ENCODE measurements at places on chromosomes 12 and 14. TPM values are rescaled to one million over a fixed set of nuclear protein-coding genes. Genes with fewer than 3 reads are reported as not detected.

Gene BICDL1
- 25.7 TPM for total RNA-seq

Gene GALNT9
- total RNA-seq, result 0.54 TPM

Gene POTEG
- total RNA-seq, result not detected

Gene DPF3
- total RNA-seq, result 9.6 TPM

Gene TSPAN11
- not detected for total RNA-seq

Gene KCNA5
- total RNA-seq, result not detected

Gene TMEM179
- not detected for total RNA-seq

Gene HOXC13
- not detected for total RNA-seq

Gene KRT4
- not detected for total RNA-seq

Gene CCDC197
- total RNA-seq, result not detected

Gene CCDC91
- total RNA-seq, result 30.9 TPM

- no peaks in the 10 kb centered on the region for H3K36me3 ChIP-seq
- H3K4me3 ChIP-seq, result no peak overlapping the region
- H3K27ac ChIP-seq, result no peak overlapping the region
- DNase-seq, result no peak
Measured at GRCh38 chr14:31219169-31219568, 11.6 kb upstream of the HECTD1 start.

GRCh38 chr12:11645391-11645790 lies 4.1 kb upstream of the ETV6 start:
- H3K4me3 ChIP-seq, result no peak overlapping the region
- no peak for DNase-seq
- no peaks in the 10 kb centered on the region for H3K27me3 ChIP-seq
- no peaks in the 10 kb centered on the region for H3K4me1 ChIP-seq

DNA sequence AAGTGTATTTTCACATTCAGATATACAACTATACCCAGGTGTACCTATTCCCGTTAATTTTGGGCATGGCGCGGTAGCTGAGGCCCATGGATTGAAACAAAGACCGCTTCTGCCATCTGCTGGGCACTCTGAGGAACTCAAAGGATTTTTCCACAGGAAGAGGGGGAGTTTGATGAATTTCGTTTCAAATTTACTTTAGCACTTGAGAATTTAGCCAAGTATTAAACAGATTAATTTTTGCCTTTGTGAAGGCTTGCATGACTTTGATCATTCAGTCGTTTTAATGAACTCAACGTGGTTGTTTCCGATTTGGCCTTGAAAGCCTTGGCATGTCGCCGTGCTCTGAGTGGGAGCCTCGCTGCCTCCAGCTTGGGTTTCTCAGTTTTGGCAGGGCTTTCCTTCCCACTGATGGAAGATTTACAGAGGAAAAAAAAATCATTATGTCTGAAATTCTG lies 153.2 kb upstream of the DDHD1 start:
- H3K36me3 ChIP-seq, result no peaks in the 10 kb centered on the region
- H3K27ac ChIP-seq, result no peak overlapping the region
- no peaks in the 10 kb centered on the region for H3K4me1 ChIP-seq
- H3K27me3 ChIP-seq, result peaks cover 29% of the 10 kb centered on the region

GRCh38 chr14:42222924-42223471 lies 616.3 kb downstream of the LRFN5 start:
- no peaks in the 10 kb centered on the region for H3K27me3 ChIP-seq
- H3K36me3 ChIP-seq, result no peaks in the 10 kb centered on the region
- no peak overlapping the region for H3K27ac ChIP-seq
- DNase-seq, result no peak

DNA sequence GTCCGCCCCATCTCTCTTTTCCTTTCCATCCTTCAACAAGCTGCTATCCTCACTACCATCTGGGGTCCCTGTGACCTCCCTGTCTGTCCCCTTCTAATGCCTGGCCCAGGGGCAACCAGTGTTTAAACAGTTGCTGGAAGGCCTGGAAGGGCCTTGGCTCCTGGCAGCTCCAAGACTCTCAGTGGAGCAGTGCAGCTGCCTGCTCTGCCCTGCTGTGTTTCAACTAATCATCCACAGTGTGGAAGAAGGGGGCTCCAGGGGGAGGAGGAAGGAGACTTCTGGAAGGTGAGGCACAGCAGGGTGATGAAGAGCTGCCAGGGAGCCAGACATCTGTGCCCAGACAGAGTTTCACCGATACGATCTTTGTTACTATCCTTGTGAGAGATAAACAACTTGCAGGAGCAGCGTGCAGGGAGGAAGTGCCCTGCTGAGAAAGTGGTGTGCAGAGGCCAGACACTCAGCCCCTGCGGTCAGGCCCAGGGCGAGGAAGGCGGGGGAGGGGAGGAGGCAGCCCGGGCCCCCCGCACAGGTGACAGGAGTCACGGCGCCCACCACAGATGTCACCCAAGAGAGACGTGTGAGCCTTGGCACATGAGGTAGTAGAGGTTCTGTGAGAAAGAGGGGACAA lies 1061.8 kb downstream of the BCL11B start:
- DNase-seq, result no peak
- H3K36me3 ChIP-seq, result no peaks in the 10 kb centered on the region
- no peaks in the 10 kb centered on the region for H3K4me1 ChIP-seq
- H3K4me3 ChIP-seq, result no peak overlapping the region

GRCh38 chr14:85205875-85206274 lies 324.1 kb upstream of the FLRT2 start:
- no peaks in the 10 kb centered on the region for H3K36me3 ChIP-seq
- no peak for DNase-seq
- H3K4me3 ChIP-seq, result no peak overlapping the region
- no peaks in the 10 kb centered on the region for H3K27me3 ChIP-seq
- no peak overlapping the region for H3K27ac ChIP-seq
- H3K4me1 ChIP-seq, result no peaks in the 10 kb centered on the region

DNA sequence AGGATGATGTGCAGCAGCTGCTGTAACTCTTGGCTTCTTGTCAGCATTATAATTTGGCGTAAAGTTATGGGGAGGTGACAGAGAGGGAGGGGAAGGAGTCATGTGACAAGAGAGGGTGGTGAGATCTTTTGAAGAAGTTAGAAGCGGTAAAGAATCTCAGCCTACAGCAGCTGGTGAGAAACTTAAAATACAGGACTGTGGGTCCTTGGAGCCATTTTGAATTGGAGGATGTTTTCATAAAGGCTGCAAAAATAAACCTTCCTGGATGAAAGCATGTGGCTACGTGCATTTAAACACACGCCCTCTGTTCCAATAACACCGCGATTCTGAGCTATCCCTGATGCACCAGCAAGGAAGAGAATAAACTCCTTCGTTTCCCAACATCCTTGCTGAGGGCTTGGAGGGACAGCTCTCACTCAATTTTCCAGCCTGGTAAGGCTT lies 133.7 kb downstream of the TMEM30B start:
- H3K27ac ChIP-seq, result peak overlapping the region; percentile 88
- peaks cover 25% of the 10 kb centered on the region for H3K36me3 ChIP-seq
- no peak overlapping the region for H3K4me3 ChIP-seq
- no peaks in the 10 kb centered on the region for H3K27me3 ChIP-seq
- H3K4me1 ChIP-seq, result peaks cover 48% of the 10 kb centered on the region
- DNase-seq, result no peak

DNA sequence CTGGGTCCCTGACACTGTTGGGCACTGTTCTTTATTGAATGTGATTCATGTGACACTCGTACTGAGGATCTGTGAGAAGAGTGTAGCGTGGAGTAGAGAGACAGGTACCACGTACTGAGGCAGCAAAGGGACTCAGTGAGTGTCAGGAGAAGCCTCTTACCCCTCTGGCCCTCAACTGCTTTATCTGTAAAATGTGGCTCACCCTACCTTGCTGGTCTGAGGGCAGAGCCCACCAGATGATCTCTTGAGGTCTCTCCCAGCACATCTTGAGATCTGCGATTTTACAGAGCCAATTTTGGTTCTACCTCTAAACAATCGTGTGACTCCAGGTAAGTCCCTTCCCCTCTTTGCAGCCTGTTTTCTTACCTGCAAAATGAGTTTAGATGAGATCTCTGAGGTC lies 3.1 kb downstream of the CEBPE start:
- no peak overlapping the region for H3K4me3 ChIP-seq
- no peaks in the 10 kb centered on the region for H3K36me3 ChIP-seq
- no peak for DNase-seq
- H3K27me3 ChIP-seq, result peaks cover 5% of the 10 kb centered on the region
- no peak overlapping the region for H3K27ac ChIP-seq

- H3K27me3 ChIP-seq, result no peaks in the 10 kb centered on the region
- no peaks in the 10 kb centered on the region for H3K4me1 ChIP-seq
- no peaks in the 10 kb centered on the region for H3K36me3 ChIP-seq
- no peak overlapping the region for H3K27ac ChIP-seq
- H3K4me3 ChIP-seq, result no peak overlapping the region
Measured at GRCh38 chr12:130031571-130032189, 127.9 kb upstream of the TMEM132D start.

DNA sequence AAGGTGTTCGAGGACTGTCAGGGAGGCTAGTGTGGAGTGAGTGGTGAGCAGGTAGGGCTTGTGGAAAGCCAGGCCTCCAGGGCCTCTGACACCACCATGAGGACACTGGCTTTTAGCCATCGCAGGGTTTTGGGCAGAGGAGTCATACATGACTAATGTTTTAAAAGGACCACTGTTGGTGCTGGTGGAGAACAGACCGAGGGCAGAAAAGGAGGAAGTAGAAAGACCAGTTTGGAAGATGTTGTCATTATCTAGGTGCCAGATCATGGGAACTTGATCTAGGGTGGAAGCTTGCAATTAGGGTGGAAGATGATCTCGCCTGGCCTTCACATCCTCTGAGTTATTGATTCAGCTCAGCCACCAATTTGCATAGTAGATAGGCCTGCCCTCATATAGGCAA lies 144.2 kb downstream of the C12orf75 start:
- no peaks in the 10 kb centered on the region for H3K36me3 ChIP-seq
- no peaks in the 10 kb centered on the region for H3K27me3 ChIP-seq
- peaks cover 3% of the 10 kb centered on the region for H3K4me1 ChIP-seq

DNA sequence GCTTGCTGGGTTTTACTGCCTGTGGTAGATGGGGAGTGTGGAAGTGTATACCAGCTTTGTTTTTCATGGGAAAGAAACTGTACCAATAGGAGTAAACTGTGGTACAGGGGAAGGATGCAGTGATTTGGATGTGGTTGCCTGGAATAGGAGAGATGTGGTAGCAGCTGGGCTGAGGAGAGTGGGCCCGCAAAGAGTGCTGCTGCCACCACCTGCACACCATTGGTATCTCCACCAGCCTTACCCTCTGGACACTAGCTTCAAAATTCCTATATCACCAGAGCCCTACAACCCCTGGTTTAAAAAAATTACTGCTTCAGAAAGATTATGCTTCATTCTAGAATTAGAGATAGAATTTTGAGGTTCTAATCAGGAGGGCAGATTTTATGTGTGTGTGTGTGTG lies 53.6 kb downstream of the AKAP6 start:
- peak; percentile 61 for DNase-seq
- no peak overlapping the region for H3K27ac ChIP-seq
- H3K27me3 ChIP-seq, result no peaks in the 10 kb centered on the region
- H3K4me1 ChIP-seq, result peaks cover 45% of the 10 kb centered on the region
- H3K4me3 ChIP-seq, result no peak overlapping the region
- H3K36me3 ChIP-seq, result no peaks in the 10 kb centered on the region

DNA sequence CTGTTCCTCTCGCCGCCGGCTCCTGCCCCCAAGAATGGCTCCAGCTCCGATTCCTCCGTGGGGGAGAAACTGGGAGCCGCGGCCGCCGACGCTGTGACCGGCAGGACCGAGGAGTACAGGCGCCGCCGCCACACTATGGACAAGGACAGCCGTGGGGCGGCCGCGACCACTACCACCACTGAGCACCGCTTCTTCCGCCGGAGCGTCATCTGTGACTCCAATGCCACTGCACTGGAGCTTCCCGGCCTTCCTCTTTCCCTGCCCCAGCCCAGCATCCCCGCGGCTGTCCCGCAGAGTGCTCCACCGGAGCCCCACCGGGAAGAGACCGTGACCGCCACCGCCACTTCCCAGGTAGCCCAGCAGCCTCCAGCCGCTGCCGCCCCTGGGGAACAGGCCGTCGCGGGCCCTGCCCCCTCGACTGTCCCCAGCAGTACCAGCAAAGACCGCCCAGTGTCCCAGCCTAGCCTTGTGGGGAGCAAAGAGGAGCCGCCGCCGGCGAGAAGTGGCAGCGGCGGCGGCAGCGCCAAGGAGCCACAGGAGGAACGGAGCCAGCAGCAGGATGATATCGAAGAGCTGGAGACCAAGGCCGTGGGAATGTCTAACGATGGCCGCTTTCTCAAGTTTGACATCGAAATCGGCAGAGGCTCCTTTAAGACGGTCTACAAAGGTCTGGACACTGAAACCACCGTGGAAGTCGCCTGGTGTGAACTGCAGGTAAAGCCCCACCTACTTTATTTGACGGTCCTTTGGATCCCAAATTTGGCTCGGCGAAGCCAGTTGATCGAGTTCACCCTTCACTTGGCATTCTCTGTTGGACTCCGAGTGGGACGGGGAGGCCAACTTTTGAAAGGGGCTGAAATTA lies 1.5 kb downstream of the WNK1 start:
- no peak overlapping the region for H3K4me3 ChIP-seq
- H3K36me3 ChIP-seq, result peaks cover 13% of the 10 kb centered on the region
- H3K27me3 ChIP-seq, result no peaks in the 10 kb centered on the region
- peaks cover 17% of the 10 kb centered on the region for H3K4me1 ChIP-seq
- DNase-seq, result peak; percentile 67
- H3K27ac ChIP-seq, result peak overlapping the region; percentile 88

- DNase-seq, result no peak
- no peak overlapping the region for H3K4me3 ChIP-seq
- peaks cover 46% of the 10 kb centered on the region for H3K4me1 ChIP-seq
- no peak overlapping the region for H3K27ac ChIP-seq
Measured at GRCh38 chr12:92596383-92596782, 106.4 kb upstream of the PLEKHG7 start.

DNA sequence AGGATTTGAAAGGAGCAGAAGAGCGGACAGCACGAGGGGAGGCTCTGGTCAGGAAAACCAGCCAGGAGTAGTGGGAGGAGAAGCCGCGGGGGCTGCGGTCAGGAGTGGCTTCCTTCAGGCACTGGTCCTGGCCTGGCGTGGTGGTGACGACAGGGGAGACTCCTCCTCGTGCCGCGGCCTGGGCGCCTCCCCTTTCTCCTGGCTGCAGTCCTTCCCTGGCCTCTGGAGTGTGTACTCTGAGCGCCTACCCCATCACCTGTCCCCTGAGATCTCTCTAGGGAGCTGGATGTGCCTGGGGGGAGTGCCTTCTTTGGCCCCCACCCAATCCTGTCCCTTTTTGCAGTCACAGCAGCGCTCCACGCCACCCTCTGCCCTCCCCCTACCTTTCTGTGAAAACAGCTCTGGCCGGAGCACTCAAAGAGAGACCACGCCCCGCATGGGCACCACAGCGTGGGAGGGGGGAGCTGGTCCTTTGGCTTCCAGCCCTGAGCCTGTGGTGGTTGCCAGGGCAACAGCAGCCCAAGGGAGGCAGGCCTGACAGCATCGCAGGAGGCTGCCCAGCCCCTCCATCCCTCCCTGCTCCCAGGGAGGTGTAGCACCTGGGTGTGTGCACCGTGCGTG lies 125.9 kb downstream of the CALM1 start:
- no peaks in the 10 kb centered on the region for H3K36me3 ChIP-seq
- DNase-seq, result peak; percentile 31
- no peaks in the 10 kb centered on the region for H3K27me3 ChIP-seq
- no peak overlapping the region for H3K4me3 ChIP-seq
- peak overlapping the region; percentile 23 for H3K27ac ChIP-seq

GRCh38 chr12:24252602-24253001 lies 303.1 kb upstream of the SOX5 start:
- H3K4me3 ChIP-seq, result no peak overlapping the region
- H3K27me3 ChIP-seq, result no peaks in the 10 kb centered on the region
- no peak for DNase-seq
- H3K4me1 ChIP-seq, result no peaks in the 10 kb centered on the region
- no peak overlapping the region for H3K27ac ChIP-seq

Data from Calu3 (cell line).